ENCODE measurements at places on chromosomes 16 and 17. TPM values are rescaled to one million over a fixed set of nuclear protein-coding genes. Genes with fewer than 3 reads are reported as not detected.

The BCO1 gene
- not detected for total RNA-seq

DNA sequence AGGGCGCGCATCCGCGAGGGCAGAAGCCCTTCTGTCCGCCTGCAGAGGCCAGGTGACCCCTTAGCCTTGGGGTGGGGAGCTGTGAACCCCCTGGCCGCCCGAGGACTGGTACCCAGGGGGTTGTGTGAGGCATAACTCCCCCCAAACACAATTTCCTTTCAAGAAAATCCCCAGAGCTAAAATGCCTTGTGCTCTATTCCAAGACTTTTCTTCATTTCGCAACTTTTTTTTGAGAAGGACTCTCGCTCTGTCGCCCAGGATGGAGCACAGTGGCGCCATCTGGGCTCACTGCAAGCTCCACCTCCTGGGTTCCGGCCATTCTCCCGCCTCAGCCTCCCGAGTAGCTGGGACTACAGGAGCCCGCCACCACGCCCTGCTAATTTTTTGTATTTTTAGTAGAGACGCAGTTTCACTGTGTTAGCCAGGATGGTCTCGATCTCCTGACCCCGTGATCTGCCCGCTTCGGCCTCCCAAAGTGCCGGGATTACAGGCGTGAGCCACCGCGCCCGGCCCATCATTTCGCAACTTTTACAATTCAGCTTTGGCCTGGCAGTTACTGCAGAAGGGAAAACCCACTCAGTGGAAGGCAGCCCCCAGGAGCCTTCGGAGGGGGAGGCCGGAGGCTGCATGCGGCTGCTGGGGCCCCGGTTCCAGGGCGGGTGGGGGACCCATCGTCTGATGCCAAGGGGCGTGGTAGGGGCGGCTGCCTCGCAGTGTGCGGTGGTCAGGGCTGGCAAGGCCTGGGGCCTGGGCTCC is 963 bp upstream of the APRT start:
- H3K4me1 ChIP-seq, result peaks cover 29% of the 10 kb centered on the region
- no peaks in the 10 kb centered on the region for H3K36me3 ChIP-seq
- DNase-seq, result peak; percentile 54
- H3K27ac ChIP-seq, result peak overlapping the region; percentile 75

DNA sequence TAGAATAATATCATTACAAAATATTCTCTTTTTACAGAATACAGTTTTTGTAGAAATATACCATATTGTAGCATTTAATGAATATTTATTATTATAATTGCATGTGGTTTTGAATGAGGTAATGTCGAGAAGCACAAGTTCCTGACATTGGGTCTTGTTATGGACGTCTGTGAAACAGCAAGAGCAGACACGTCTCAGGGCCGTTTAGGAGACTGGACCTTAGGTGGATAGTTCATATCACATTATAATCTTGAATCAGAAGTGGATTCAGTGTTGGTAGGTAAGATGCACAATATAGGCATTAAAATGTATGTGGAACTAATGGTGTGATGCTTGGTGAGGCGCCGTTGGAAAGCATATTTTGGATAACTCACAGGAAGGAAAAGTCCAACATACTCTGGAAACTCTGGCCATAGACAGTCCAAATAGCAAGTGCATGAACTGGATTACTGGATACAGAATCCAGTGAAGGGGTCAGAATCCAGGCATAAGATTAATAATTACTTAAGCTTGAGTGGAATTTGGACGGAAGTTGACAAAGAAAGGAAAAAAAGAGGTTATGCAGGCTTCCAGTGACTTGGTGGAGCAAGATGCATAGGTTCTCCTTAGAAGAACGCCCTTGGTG is 17.2 kb downstream of the ABCA8 start:
- no peak overlapping the region for H3K27ac ChIP-seq
- DNase-seq, result no peak
- no peaks in the 10 kb centered on the region for H3K4me1 ChIP-seq
- no peaks in the 10 kb centered on the region for H3K36me3 ChIP-seq
- no peak overlapping the region for H3K4me3 ChIP-seq
- no peaks in the 10 kb centered on the region for H3K27me3 ChIP-seq

- no peak overlapping the region for H3K4me3 ChIP-seq
- H3K36me3 ChIP-seq, result no peaks in the 10 kb centered on the region
- no peak for DNase-seq
- H3K4me1 ChIP-seq, result no peaks in the 10 kb centered on the region
- H3K27me3 ChIP-seq, result no peaks in the 10 kb centered on the region
- H3K27ac ChIP-seq, result no peak overlapping the region
These were observed 8.1 kb downstream of the SLC5A11 start for GRCh38 chr16:24853830-24854229.

The ITGB4 gene
- 19.8 TPM for total RNA-seq

The KCNAB3 gene
- total RNA-seq, result 2.1 TPM

Data from thyroid gland (tissue), 4 donors.